ENCODE measurements at places on chromosomes 5 and 9.

GRCh38 chr5:9498541-9499497 lies 47.1 kb downstream of the SEMA5A start:
- no peak for DNase-seq

DNA sequence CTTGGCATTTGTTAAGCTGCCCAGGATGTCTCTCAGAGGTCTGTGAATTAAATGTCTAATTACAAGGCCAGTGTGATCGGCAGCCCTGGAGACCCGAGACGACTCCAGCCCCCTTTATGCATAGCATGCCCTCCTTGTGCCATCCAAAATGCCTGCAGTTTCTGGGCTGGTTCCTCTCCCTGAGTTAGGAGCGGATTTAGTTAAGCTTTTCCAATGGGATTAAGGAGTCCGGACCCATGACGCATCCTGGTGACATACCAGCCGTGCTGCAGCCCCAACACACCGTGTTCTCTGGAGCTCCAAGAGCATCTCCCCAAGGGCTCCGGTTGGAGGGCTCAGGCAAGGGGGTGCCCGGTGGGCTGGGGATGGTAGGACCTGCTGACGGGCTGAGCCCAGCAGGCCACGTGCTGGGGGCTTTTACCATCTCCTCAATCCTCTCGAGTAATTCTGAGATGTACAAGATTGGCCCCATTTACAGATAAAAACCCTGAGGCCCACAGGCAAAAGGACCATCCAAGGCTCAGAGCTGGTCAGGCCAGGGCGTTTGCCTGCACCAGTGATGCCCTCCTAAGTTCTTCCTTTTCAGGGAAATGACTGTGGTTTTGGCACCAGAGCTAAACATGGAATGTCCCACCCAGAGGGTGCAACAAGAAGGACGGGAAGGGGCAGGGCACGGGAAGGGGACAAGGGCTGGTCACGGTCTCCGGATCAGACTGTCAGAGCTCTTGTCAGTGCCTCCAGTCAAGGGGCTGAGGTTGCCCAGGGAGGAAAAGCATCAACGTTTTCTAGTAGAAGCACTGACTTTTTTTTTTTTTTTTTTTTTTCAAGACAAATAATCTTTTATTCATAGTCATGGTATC lies 82.6 kb upstream of the PHYKPL start:
- DNase-seq, result no peak

DNA sequence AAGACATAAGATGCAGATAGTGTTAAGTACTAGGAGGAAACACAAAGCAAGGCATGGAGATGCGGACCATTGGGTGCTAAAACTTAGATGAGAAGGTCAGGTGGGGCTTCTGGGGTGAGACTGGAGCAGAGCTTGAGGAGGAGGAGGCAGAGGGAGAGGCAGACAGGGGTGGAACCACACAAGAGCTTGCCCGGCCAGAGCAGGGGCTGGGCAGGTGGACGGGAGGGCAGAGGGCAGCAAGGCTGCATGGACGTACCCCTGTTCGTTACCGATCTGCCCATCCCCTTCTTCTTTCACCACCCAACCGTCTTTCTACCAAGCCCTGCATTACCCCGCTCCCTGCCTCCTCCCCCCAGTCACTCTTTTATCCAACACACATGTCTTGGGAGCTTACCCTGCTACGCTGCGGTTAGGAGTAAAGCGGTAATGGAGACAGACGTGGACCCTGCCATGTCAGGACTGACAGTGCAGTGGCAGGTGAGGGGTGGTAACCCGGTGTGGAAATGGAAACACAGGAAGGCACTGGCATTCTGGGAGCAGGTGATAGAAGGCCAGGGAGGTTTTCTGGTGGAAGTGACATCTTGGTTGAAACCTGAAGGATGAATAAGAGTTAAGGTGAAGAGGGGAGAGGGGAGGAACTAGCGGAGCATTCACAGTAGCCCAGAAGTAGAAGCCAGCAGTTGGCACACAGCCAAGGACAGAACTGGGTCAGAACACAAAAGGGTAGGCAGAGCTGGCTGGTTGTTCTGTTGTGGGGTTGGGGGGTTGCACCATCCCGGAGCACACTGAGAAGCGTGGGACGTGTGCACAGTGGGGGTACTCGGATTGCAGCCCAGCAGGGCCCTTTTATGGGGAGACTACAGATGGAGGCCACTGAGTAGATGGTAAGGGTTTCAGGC lies 167.2 kb downstream of the CACNA1B start:
- DNase-seq, result no peak

DNA sequence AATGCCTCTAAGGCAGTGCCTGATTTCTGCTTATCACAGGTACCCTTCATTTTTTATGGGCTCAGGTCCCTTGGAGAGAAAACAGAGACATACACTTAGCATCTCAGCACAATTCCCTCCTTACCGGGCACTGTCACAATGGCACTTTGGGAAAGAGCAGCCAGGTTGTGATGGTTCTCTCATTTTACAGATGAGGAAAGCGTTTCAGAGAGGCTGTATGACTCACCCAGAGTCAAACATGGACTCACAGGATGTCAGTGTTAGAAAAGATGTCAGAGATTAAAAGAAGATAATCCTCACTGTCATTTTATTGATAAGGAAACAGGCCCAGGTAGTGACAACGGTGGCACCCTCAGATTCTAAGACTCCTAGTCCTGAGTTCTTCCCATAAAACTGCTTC lies 12.0 kb upstream of the SLC31A2 start:
- no peak for DNase-seq

GRCh38 chr9:86069206-86069869 lies 30.0 kb downstream of the GOLM1 start:
- DNase-seq, result no peak

DNA sequence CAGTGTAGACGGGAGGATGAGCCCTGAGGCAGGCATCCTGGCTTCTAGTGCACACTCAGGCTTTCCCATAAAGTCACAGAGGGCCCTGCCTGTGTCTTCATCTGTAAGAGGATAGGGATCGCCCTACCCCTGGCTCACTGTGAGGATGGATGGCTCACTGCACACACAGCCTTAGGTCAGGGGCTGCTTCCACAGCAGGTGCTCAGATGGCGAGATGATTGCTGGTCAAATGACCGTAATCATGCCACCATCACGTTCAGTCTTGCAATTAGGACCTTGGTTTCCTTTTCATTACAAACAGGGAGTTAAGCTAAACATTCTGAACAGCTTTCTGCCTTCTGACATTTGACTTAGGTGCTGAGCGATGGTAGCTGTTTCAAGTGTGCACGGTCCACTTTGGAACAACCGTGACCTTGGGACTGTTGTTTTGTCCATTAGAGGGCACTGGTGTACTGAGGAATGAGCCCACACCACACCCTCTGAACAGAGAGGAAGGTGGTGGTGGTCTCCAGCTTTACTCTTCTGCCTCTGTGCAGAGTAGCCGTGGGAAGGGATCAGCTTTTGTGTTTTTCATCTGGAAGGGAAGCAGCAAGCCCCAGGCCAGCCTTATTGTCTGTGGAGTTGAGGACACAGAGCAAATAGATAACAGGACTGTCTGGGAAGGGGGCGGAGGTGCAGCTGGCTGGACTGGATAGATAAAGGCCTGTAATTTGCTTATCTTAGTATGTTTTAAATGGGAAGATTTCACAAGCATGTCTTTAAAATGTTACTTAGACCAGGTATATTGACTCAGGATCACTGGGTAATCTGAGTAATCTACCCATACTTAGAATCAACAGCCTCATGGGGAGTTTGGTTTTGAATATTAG lies 183.1 kb downstream of the TRIO start:
- no peak for DNase-seq

GRCh38 chr9:100284247-100284646 lies 68.5 kb downstream of the TEX10 start:
- DNase-seq, result no peak

- no peak for DNase-seq
Measured at GRCh38 chr5:55925181-55925580, 69.6 kb downstream of the IL6ST start.

GRCh38 chr9:92660266-92660665 lies 9.7 kb downstream of the IPPK start:
- no peak for DNase-seq

- DNase-seq, result no peak
Measured at GRCh38 chr9:20333991-20334390, 288.3 kb downstream of the MLLT3 start.

- DNase-seq, result no peak
Measured at GRCh38 chr5:170716396-170716795, 67.1 kb upstream of the GABRP start.

GRCh38 chr5:151038801-151039238 lies 18.4 kb downstream of the GPX3 start:
- DNase-seq, result no peak

DNA sequence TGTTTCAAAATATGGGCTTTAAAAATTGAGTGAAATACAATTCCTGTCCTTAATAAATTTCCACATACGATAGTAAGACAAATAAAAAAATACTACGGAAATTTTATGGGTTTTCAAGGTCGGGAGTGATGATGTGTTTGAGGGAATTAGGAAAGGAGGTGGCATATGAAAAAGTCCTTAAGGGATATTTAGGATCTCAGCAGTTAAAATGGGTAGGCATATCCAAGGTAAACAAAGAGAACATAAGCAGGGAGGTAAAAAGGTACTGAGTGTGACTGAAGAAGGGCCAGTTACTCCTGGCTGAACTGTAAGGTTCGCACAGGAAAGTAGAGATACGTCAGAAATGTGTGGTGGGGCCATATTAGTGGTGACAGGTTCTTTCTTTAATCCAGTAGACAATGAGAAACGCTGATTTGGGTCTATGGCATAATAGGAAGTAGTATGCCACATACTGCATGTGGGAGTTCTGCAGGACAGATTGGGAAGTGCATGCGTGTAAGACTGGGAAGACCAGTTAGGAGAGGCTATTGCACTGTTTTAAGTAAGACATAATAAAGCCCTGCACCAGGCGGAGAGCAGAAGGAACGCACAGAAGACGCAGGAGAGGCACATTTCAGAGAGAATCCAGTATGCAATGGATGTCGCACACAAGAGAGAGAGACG lies 937 bp upstream of the HMGCR start:
- no peak for DNase-seq

DNA sequence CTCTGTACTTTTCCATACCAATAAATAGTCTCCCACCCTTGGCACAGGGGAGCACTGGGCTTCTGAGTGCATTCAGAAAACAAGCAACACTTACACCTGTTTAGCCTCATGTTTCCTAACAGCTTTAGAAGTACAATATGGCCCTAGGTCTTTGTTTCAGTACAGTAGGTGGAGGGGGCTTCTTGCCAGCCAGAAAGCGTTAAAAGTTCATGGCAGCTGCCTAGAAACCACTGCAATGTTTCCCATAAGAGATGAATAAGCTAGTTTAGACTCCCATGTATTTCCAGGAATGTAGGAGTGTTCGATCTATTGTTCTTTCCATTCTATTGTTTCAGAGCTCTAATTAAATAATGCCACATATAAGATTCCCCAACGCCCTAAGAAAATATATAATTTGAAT lies 444.8 kb downstream of the ARHGEF28 start:
- no peak for DNase-seq

GRCh38 chr5:60147791-60148190 lies 254.3 kb upstream of the PDE4D start:
- DNase-seq, result no peak

- no peak for DNase-seq
Measured at GRCh38 chr5:57179262-57180200, 5.7 kb downstream of the GPBP1 start.

DNA sequence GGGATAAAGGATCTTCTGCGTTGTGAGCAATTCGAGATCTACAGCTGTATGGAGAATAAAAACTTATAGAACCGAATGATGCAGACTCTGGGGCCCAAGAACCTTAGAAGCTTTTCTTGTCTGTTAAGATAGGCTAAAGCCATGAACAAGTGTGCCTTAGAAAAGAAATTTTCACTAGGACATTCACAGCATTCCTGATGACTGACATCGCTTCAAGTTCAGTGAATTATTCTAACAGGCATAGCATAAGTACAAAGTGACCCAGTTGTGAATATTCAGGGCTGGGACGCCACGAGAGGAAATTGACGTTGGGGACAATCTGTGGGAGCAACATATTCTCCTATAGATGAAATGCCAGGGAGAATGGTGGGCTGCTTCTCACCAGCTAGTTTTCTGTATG lies 32.0 kb upstream of the PANK3 start:
- no peak for DNase-seq

GRCh38 chr5:57325678-57326397 lies 152.0 kb downstream of the GPBP1 start:
- no peak for DNase-seq

- DNase-seq, result no peak
Measured at GRCh38 chr9:109910671-109911518, 130.9 kb downstream of the PALM2AKAP2 start.

GRCh38 chr9:121926351-121926801 lies 166.7 kb downstream of the TTLL11 start:
- DNase-seq, result no peak

DNA sequence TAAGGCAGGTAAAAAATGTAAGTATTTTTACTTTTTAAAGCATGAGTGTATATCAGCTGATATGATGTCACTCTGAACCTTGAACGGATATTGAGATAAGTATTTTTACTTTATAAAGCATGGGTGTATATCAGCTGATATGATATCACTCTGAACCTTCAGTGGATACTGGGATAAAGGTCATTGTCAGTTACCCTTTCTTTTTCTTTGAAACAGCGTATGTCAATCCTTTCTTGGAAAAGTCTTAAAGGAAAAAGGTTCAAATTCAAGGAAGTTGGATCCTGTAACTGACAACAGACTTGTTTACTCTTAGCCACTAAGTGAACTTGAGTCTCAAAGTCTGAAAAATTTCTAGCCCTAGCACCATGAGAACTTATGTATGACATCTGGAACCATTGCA lies 61.7 kb upstream of the IFNK start:
- no peak for DNase-seq

- DNase-seq, result no peak
Measured at GRCh38 chr9:130020618-130021017, 22.4 kb downstream of the FNBP1 start.

DNA sequence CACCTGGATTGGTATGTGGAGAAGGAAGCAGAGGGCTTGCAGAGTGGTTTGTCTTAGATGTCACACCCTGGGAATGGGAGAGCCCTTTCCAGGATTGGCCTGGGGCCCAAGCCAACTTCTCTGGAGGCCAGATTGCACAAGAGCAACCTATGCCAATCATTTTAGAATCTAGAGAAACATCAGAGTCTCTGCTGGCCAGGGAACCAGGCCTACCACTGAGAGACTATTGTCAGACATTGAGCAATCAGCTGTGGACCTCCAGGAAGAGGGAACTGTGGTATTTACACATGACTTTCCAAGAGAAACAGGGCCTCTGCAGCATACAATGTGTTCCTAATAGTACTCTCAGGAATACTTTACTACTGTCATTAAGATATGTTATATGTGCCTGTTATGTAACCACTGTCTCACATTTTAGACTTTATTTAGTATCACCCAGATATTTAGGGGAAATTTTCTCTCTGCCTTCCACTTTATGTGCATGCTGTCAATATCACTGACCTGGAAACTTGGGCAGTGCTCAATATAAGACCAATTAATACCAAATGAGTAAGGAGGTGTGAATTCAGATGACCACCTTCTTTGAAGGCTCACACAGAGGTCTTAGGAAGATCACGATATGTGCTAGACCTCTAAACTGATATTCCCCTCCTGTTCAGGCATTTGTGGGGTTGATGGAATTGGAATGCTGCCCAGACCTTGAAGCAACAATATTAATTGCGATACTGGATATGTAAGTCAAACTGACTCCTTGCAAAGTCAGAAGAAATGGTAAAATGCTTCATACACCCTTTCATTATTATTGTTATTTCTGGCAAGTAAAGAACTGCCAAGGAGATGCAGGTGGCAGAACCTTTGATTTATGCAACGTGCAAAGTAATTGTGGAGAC lies 20.5 kb upstream of the CCL28 start:
- no peak for DNase-seq

GRCh38 chr5:50463047-50463446 lies 22.0 kb upstream of the EMB start:
- no peak for DNase-seq
